ENCODE measurements at places on chromosomes 6 and 20.

- DNase-seq: no peak
These were observed 13.1 kb downstream of the TCP11 start for GRCh38 chr6:35128042-35128441.

DNA sequence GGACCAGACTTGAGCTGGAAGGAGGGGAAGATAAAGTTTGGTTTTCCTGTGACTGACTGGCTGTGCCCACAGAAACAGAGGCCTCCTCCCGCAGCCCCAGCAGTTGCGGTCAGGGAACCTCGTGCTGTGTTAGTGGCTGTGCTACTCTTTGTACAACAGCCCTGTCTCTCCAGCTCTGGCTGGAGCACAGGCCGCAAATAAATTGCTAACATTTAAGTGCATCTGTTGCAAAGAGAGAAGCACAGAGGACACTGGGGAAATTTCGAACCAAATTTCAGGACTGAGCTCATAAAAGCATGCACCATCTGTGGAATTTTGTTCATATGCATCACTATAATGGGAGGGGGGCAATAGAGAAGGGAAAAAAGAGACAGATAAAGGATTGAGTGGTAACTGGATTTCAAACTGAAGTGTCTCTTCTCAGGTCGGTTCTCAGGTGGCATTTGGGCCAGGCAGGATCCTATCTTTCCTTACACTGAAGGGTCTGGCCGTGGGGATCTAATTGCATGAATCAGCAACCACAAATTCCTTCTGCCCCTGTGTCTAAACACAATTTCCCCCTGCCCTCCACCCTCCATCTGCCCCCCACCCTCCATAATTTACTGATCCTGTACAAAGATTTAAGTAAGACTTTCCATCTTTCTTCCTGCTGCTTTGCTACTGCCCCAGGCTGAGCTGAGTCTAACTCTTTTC, 88.9 kb upstream of the ATXN1 start:
- no peak for DNase-seq

DNA sequence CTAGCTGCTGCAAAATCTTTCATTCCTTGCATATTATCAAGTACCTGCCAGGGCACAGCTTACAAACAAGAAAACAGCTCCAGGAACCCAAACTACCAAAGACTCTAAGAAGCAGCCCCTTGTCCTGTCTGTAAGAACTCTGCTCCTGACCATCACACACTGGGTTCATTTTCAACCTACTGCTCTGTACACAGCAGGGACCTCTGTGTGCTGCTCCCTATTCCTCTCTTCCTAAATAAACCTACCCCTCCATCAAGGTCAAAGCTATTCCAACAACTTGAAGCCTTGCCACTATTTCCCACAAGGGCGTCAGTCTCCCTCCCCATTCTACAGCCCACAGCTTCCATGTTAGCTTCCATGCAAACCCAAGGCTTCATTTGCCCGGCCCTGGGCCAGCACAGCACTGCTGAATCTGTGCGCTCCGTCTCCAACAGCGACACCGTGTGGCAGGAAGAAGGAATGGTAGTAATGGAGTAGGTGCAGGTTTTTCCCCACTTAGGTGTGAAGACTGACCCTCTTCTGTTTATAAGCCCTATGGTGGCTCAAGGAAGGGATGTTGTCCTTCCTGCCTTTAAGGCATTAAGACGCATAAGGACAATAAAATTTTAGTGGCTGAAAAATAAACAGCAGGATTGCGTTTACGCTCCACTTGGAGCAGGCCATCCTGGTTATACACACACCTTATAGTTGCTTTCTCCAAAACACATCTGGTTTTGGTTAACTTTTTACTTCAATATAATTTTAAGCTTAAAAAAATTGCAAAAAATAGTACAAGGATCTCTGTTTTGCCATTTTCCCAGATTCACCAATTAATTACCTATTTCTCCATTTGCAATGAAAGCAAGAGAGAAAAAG, 115.2 kb upstream of the NXT1 start:
- DNase-seq: no peak

- DNase-seq: no peak
These were observed 102.4 kb downstream of the CDH4 start for GRCh38 chr20:61354501-61354900.

DNA sequence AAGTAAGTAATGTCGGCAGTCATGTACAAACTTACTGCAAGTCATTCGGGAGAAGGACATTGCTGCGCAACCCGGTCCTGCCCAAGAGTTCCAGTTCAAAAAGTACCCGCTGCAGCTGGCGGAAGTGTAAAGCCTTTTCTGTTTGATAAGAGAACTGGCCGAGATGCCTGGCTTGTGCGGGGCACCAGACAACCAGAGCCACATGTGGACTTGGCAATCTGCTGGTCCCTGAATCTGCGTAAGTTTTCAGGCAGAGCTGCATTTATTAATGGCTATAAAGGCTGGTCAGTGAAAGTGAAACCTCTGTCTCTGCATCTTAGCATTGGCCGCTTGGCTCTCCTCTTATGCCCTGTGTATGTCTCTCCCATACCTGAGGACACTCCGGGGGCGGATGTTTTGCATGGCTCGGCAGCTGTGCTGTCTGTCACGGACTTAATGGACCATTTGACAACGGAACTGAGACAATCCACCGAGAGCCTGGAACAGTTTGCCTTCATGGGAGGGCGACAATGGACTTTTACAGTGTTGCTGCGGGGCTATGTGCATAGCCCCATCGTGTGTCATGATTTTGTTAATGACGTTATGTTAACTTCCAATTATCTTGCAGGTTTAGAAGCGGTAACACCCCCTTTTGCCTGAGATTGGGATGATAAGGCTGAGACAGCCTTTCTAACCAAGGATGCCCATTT, 19.8 kb upstream of the RGS17 start:
- DNase-seq: no peak

- DNase-seq: no peak
These were observed 110.0 kb downstream of the TSHZ2 start for GRCh38 chr20:53081916-53082863.

GRCh38 chr6:57283911-57284455, 33.4 kb upstream of the PRIM2 start:
- no peak for DNase-seq

DNA sequence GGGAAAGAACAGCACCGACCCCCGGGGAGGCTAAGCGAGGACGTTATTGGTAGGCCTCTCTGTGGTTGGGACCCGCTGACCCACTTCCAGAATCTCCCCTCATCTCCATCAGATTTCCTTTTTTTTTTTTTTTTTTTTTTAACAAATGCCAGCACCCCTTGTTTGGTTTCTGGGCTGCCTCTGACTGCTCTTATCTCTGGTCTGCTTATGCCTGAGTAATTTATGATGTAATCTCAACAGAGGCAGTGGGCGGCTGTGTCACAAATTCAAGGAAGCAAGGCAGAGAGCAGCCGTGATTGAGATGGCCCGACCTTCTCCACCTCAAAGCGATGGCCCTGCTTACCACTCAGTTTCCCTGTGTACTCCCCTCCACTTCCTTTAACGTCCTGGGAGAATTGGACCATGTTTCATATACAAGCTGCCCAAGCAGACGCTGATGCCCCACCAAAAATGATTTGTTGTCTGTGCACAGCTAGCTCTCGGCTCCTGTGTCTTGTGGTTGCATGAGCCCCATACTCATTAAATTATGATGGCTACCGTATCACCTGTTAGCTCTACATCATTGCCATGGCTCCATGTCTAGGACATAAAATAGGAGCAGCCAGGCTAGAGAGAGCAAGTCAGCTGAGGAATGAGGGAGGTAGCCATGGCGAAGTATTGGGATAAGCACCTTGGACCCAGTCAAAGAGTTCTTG, 98.1 kb downstream of the ZNF217 start:
- no peak for DNase-seq

DNA sequence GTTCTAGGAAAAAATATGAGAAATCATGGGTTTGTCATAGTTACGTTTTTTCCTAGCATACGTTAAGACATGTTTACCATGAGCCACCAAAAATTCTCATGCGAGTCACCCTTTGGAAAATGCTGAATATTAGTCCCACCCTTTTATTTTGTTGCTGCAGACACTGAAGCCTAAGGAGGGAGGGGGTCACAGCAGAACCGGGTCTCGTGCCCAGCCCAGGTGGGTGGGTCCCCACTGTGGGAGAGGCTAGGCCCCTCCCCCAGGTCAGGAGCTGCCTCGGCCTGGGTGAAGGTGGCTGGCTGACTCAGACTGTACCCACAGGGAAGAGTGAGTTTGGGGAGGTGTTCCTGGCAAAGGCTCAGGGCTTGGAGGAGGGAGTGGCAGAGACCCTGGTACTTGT, 26.2 kb upstream of the SRF start:
- no peak for DNase-seq

- no peak for DNase-seq
These were observed 286.5 kb upstream of the MARCKS start for GRCh38 chr6:113570641-113571040.

DNA sequence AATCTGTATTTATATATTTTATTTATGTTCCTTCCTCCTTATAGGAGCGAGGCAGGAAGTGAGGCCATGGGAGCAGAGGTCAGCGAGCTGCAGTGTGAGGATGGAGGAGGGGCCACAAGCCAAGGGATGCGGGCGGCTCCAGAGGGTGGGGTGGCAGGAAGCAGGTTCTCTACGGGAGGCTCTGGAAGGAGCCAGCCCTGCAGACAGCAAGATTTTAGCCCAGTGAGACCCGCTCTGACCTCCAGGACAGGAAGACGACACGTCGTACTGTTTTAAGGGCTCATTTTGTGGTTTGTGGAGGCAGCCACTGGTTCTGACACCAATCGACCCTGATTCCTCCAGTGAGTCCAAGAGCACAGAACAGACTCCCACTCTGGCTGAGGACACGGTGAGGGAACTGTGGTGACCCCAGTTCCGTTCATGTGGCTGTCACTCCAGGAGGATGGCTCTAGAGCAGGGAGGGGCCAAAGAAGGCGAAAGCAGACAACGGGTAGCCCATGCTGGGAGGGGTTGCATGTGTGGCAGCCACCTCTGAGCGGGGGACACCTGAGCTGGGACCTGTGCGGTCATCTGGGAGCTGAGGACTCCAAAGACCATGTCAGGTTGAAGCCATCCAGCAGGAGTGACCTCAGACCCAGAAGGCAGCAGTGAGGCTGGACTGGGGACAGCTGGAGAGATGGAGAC, 100.1 kb upstream of the BHLHE23 start:
- no peak for DNase-seq

- no peak for DNase-seq
These were observed 95.6 kb upstream of the SUPT3H start for GRCh38 chr6:45473121-45473993.

DNA sequence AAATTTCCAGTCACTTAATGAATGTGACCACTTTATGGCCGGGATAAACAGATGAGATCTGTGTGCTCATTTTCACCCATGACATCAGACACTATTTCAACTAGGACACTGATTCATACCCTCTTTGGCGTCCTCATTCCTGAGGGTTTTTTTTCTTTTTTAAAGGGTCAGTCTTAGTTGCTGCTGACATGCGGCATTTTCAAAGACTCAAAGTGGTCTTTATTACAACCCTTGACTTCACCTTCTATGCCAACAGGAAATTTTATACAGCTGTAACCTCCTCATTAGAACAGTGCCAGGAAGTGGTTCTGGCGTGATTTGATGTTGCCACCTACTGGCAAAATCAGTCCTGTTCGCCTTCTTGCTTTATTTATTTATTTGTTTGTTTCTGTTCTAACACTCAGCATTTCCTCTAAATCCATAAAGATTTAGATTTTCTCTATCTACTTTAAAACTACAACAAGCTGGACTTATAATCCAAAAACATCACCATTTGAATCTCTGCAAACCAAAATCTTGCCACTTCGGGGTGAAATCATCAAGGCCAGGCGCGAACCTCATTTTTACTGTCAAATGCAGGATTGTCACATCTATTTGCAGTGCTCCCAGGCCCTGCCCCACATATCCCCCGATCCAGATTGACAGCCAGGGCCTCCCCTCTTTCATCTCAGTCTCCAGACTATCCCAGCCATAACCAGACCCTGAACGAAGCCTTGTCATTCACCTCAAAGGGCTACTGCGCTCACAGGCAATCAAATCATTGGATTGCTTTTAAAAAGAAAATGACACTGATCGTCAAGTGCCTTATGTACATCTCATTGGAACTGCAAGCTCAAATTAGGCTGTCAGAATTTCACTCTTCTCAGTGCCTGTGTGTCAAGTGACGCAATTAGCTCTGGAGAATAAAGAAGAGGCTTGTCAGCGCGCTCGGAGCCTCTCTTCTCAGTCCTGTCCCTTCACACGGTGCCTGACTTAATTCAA, 77.5 kb downstream of the C6orf118 start:
- no peak for DNase-seq

DNA sequence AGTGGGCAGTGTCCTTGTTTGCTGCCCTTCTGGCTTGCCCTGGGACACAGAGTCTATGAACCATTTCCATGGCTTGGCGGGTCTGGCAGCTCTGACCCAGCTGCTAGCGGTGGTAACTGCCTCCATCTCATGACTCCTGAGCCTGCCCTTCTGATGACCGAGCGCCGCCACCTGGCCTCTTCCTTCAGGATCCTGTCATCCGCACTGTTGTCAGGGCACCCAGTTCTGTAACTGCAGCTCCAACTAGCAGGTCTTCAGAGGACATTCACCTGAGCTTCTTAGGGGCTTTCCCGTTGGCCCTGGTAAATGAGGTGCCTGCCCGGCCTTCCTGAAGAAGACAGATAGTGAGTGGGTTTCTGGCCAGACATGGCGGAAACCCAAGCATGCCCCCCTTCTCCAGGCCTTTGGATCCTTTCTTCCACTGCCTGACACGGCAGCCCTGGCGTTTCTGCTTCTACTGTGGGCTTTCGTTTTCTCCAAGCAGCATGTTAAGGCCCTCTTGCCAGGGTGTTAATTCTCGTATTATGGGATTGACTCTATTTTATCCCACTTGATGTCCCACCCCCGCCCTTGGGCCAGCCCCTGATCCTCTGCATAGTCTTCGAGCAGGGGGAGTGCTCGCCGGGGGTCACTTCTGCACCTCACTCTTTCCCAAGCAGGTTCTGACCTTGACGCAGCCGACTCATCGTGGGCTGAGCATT, 24.7 kb downstream of the PACSIN1 start:
- no peak for DNase-seq

DNA sequence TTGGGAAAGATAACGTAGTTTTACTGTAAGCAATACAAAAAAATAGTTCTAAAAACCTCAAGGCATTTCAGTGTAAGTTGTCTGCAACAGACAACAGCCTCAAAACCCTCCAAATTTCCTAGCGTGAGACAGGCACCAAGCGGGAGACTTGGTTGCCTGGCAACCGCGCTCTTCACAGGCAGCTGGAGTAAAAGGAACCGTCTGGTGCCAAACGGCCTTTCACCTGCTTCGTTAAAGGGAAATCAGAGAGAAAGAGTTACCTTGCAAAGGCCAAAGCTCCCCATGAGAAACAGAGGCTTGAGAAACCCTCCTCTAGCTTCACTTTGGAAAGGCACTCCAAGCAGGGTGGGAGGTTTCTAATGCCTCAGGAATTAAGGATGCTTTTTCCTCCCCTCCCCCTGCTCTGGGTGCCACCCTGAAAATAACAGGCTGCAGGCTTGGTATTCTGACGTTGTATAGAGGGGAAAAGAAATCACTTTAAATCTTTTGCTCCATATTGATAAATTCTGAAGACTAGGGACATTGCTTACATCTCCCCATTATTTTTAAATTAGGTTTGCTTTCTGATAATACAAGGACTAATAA, 129.7 kb upstream of the UFL1 start:
- no peak for DNase-seq

Data from naive thymus-derived CD8-positive, alpha-beta T cell (primary cell).